ENCODE measurements at places on chromosomes 7 and 10.

- DNase-seq: peak; percentile 66
Measured at GRCh38 chr10:323651-324293, 188.5 kb downstream of the ZMYND11 start.

DNA sequence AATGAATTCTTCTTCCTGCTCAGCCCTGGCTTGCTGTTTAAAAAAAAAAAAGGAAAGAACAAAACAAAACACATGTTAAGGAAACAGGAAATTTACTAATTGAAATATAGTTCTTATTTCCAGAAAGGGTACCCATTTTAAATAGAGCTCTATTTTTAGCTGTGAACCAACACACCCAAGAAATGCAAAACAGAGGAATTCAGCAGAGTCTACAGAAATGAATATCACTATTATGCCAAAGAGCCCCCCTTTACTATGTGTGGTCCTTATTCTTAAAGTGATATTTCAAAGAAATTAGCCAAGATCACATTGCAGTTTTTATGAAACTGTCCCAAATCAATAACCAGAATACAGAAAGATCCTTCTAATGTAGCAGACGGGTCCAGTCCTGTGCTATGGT is 53.7 kb downstream of the CCDC6 start:
- DNase-seq: no peak

DNA sequence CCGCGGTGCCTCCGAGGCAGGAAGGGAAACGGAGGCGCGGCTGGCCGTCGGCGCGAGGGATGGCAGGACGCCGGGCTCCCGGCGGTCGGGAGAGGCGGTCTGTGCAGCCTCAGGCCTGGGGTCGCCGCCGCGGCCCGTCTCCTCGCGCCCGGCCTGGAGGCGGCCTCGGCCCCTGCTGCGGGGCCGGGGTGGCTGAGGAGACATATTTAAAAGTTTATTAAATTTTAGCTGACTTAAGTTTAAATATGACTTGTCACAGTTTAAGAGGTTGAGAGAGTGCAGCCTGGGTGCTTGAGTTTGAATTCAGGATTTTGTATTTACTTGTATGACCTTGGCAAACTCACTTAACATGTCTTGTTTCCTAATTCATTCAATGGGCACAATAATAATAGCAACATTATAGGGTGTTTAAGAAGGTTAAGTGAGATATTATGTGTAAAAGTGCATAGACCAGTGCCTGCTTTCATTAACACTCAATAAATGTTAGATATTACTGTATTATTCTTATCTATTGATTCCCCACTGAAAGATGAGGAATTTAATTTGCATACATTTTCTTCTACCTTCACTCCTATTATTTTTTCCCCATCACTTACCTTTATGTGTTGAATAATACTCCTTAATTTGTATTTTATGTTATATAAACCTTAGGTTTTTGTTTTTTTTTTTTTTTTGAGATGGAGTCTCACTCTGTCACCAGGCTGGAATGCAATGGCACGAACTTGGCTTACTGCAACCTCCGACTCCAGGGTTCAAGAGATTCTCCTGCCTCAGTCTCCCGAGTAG is 718 bp downstream of the DYNC2I1 start:
- no peak for DNase-seq

- DNase-seq: peak; percentile 27
Measured at GRCh38 chr7:82810558-82811259, 352.0 kb downstream of the PCLO start.

- no peak for DNase-seq
Measured at GRCh38 chr7:38102507-38102906, 75.5 kb upstream of the STARD3NL start.

GRCh38 chr7:93119191-93119905 is 1.6 kb upstream of the SAMD9 start:
- DNase-seq: no peak

- no peak for DNase-seq
Measured at GRCh38 chr10:86757113-86757972, 924 bp downstream of the BMPR1A start.

DNA sequence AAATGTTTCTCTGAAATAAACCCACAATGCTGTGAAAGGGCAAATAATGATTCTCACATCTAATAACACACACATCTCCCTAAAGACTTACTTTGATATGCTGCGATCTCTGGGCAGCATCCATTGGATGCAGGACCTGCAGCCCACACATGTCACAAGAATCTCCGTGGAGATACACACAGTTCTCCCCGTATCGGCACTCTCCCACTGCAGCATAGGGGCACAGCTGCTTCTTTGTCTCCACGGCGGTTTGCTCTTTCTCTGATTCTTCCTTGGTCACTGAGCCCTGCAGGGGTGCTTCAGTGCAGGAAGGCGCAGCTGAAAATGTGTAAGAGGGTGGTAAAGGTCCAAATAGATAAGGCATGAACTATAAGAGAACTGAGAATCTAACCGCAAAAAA is 20.4 kb downstream of the MKRN1 start:
- DNase-seq: no peak
